ENCODE measurements at places on chromosomes 5 and 9.
A peak's percentile ranks its signal among the peaks of the same experiment; 100 is the strongest.

- DNase-seq, result no peak
These were observed 92.4 kb upstream of the CAST start for GRCh38 chr5:96569770-96570169.

- no peak for DNase-seq
These were observed 430.8 kb downstream of the MTRR start for GRCh38 chr5:8299716-8300115.

DNA sequence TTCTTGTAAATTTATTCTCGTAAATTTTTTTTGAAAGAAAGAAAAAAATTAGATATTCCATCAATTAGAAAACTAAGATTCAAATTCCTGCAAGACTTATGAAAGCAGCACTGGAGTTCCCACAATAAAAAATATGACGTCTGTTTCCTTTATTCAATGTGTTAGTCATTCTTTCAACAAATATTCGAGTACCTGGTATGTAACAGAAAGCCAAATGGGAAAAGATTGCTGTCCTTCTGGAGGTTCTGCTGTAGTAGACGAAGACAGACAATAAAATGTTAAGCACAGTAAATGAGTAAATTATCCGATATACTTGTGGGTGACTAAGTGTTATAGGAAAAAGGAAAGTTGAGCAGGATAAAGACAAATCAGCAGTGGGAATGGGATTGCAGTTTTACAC is 92.2 kb downstream of the ADAMTSL1 start:
- no peak for DNase-seq

- no peak for DNase-seq
These were observed 99.7 kb upstream of the OSMR start for GRCh38 chr5:38745836-38746732.

DNA sequence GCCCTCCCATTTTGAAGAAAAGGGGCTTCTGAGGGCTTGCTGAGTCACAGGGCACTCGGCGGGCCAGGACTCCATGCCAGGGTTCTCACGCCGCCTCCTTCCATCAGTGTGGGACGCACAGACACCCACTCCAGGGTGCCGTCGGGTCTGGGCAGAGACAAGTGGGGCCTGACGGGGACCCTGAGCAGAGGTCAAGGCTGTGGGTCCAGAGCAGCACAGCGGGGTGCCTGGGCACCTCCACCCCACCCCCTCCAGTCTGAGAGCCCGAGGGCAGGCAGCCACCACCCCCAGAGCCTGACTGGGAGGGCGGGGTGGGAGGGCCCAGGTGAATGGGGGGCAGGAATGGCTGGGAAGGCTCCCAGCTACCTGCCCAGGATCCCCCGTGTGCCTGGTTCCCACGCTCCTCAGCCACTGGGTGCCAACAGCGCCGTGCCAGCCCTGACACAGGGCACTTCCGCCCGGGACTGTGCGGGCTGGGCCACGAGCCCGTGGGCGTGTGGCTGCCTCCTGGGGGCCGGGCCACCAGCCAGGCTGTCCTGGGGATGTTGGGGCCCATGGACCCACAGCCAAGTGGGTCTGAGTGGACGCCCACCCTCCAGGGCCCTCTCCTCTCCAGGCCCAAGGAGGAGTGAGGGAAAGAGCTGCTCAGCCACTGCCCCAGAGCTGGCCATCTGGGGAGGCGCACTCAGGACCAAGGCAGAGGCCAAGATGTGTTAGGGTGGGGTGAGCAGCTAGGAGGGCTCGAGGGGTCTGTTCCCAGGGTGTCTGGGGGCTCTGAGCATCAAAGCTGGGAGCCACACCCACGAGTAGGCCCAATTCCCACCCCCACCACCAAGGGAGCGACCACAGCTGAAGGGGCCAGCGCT is 10.1 kb upstream of the NRARP start:
- DNase-seq, result no peak

- DNase-seq, result no peak
These were observed 222.3 kb downstream of the ARL15 start for GRCh38 chr5:54088081-54088480.

GRCh38 chr9:137967280-137967953 is 89.8 kb downstream of the CACNA1B start:
- DNase-seq, result no peak

- DNase-seq, result peak; percentile 89
These were observed 15.7 kb upstream of the GSN start for GRCh38 chr9:121252104-121252851.

GRCh38 chr5:11780641-11781345 is 123.5 kb downstream of the CTNND2 start:
- DNase-seq, result no peak

DNA sequence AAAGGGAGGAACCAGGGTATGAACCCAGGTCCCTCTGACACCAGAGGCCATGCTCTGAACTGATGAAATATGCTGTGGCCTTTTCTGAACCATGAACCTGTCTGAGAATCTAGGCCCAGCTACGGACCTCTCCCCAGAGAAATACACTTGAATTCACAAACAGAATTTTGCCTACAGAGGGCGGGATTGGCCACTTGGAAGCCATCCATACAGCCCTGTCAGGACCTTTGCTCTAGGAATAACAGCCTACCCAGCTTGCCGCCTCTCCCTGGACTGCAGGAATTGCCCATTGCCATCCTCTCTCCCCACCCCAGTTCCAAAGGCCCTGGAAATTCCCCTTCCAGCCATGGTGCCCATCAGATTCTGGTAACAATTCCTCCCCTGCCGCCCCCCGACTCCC is 26.6 kb downstream of the MORN5 start:
- no peak for DNase-seq

- DNase-seq, result no peak
These were observed 149.3 kb upstream of the MTAP start for GRCh38 chr9:21653091-21653490.

DNA sequence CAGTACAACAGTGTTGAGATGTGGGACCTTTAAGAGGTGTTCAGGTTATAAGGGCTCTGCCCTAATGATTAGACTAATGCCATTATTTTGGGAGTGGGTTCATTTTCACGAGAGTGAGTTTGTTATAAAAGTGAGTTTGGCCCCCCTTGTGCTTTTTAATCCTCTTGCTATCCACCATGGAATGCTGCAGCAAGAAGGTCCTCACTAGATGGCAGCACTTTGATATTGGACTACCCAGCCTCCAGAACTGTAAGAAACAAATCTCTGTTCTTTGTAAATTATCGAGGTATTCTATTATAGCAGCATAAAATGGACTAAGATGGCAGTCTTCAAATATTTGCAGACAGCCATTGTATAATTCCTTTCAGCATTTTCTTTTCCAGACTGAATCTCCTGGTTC is 212.4 kb downstream of the LRRC70 start:
- no peak for DNase-seq
